ENCODE measurements at places on chromosomes 16 and 17. TPM values are rescaled to one million over a fixed set of nuclear protein-coding genes. Genes with fewer than 3 reads are reported as not detected.
A peak's percentile ranks its signal among the peaks of the same experiment; 100 is the strongest.

- no peak for DNase-seq
These were observed 84.2 kb downstream of the UTP18 start for GRCh38 chr17:51344532-51344931.

DNA sequence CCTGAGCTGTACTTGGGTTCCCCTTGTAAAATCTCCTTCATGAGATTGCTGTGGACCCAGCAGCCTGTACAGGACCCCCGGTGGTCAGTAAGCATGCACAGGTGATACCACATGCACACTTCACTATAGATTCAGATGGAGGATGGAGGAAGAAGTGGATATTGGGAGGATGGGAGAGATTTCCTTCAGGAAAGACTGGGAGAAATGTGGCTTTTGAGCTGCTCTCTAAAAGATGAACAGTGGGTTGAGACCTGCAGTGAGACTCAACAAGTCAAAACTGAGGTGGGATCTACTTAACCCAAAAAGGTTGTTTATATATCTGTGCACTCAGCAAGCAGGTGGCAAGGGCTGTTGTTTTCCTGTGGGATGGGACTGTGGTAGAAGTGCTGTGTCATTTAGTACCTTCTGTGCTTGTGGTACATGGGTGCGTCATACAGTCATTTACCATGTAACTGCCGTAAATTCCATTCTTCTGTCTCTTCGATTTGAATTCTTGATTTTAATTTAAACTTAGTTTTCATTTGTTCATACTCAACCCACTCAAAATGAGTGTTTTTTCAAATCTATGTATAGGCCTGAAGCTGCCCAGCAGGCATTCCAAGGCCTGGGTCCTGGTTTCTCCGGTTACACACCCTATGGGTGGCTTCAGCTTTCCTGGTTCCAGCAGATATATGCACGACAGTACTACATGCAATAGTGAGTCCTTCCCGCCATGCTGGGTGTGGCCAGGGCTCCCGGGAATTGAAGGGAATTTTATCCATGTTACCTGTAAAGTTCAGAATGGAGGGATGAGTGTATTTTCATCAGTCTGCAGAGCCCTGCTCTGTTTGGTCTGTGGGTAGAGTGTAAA is 6.9 kb downstream of the HERPUD1 start:
- DNase-seq = no peak

- no peak for DNase-seq
These were observed 9.3 kb downstream of the BPTF start for GRCh38 chr17:67834634-67835033.

DNA sequence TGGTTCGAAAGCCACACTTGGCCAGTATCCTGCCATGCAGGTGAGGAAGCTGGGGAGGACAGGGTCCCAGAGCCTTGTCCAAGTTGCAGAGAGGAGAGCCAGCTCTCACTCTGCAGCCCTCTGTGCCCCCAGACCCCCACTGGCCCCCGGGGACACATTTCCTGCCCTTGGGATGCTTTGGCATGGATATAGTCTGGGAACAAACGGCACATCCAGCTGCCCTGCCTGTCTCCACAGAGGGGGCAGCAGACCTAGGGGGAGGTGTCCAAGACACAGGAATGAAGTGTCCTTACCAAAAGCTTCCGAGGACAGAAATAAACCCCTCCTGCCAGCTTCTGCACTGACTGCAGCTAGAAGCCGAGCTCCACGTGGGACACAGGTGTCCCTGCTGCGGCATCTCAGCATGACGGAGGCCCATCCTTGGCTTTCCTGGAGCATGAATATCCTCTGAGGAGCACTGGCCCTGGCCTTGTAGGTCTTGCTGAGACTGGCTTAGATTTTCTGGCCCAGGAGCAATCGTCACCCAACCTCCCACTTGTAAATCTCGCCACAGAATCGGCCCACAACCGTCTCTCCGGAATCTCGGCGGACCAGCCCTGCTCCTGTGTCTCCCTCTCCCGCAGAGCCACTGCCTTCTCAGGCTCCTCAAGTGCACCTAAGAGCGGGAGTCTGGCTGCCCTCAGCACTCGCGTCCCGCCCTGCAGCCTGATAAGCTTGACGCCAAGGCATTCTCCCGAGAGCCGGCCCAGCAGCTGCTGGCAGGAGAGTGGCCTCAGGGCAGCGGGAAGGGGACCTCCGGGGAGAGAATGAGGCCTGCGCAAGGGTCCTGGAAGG is 1.1 kb upstream of the CAPN15 start:
- DNase-seq = peak; percentile 48

DNA sequence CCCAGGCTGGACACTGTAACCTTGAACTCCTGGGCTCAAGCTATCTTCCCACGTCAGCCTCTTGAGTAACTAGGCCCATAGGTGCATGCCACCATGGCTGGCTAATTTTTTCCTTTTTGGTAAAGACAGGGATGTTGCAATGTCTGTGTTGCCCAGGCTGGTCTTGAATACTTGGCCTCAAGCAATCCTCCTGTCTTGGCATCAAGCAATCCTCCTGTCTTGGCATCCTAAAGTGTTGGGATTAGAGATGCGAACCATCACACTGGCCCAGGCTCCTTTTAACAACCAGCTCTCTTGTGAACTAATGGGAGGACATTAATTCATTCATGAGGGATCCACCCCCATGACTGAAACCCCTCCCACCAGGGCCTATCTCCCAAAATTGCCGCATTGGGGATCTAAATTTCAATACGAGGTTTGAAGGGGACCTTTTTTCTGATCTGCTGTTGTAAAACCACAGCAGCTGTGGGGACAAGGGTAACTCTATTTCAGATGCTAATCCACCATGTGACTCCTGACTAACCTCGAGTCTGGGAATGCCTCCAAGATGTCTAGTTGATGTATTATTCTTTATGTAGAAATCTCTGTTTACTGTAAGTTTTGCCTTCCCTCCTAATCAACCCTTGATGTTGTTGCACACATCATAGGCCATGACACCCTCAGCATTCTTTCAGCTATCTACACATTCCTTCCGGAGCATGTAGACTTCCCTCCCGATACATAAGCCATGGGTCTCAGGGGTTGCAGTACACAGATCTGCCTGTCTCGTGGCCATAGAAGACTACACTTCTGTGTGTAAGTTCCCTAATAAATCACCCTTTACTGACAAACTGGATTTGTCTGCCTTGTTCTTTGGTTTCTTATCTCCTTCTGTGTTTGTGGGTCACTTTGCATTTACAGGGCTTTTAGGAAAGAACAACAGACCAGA is 37.6 kb downstream of the RNF112 start:
- DNase-seq = peak; percentile 98

- DNase-seq = no peak
These were observed 4.3 kb downstream of the LMF1 start for GRCh38 chr16:966505-966904.

DNA sequence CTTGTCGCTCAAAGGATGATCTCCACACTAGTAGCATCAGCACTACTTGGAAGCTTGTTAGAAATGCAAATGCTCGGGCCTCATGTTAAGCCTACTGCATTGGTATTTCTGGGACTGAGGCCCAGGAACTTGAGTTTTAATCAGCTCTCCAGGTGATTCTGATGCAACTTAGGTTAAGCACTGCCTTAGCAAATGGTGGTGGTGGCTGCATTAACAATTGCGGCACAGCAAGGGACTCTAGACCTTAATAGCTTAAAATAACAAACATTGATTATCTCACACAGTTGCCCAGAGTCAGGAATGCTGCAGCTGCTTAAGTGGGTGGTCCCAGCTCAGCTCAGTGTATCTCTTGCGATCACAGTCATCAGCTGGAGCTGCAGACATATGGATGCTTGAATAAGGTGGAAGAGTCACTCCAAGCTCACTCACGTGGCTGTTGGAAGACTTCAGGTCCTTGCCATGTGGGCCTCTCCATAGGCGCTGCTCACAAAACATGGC is 25.8 kb downstream of the HS3ST3A1 start:
- peak; percentile 79 for DNase-seq

DNA sequence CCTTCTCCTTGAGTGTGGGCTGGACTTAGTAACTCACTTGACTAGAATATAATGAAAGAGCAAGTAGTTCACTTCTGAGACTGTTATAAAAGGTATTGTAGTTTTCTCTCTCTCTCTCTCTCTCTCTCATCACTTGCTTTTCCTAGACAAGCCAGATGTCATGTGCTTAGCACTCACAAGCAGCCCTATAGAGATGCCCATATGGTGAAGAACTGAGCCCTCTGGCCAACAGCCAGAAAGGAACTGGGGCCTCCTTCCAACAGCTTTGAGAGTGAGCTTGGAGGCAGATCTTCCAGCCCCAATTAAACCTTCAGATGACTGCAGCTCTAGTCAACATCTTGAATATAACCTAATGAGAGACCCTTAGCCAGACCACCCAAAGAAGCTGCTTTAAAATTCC is 440.5 kb downstream of the GRIN2A start:
- no peak for DNase-seq

DNA sequence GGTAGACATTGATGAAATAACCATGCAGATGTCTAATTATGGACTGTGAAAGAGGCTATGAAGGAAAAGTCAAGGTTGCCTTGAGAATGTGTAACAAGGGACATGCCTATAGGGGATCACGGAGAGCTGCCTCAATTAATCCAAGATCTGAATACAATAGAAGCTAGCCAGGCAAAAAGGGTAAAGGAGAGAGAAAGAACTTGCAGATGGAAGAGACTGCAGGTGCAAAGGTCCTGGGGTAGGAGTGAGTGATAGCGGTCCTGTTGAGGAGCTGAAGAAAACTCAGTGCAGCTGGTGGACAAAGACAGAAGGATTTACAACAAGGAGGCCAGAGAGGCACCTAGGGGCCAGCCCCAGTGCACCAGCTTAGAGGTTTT is 15.9 kb upstream of the TNS4 start:
- no peak for DNase-seq

The NOD2 gene
- not detected for polyA plus RNA-seq

- no peak for DNase-seq
These were observed 133.3 kb downstream of the ZNF778 start for GRCh38 chr16:89350701-89351380.

- DNase-seq = peak; percentile 40
These were observed 47.7 kb upstream of the ZNF750 start for GRCh38 chr17:82887255-82888164.

DNA sequence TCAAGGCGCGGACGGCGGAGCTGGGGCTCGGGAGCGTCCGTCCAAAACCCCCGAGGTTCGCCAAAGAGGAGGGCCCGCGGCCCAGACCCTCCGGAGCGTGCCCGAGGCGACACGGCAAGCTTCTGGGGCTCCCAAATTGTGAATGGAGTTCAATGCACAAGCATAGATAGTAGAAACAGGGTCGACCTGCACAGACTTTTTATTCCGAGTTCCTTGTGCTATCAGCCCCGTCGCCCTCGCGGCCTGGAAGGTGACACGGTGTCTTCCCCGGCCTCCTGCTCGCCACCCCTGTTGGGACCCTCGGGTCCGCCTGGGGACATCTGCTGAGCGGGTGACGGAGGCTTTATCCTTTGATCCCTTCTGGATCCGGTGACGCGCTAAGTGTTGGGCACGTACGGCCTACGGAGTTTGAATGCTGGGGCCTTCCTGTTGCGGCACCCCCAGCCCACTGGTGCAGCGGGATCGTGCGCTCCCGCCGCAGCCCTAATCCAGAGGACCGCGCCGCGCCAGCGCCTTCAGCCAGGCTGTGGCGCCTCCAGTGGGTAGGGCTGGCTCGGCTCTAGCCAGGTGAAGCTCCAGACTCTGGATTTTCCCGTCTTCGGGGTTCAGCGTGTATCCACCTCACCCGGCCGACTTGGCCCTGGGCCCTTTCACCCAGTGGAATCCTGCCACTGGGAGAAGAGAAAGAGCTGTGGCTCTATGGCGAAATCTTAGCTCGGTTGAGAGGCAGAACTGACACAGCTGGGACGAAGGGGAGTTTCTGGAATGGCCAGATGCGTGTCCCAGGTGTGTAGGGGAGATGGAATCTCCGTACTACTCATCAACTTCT is 17.0 kb upstream of the NTN1 start:
- no peak for DNase-seq

The ATP2A1 gene
- polyA plus RNA-seq = 0.22 TPM

The RECQL5 gene
- polyA plus RNA-seq = 8.4 TPM

DNA sequence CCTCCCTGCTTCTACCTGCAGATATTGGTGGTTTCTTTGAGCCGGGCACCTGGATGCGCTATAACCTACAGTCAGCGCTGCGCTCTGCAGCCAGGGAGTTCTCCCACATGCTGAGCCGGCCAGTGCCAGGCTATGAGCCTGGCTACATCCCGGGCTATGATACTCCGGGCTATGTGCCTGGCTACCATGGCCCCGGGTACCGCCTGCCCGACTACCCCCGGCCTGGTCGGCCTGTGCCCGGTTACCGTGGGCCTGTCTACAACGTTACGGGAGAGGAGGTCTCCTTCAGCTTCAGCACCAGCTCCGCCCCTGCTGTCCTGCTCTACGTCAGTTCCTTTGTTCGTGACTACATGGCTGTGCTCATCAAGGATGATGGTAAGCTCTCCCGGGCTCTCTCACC is 13.2 kb downstream of the CNTNAP1 start:
- no peak for DNase-seq

DNA sequence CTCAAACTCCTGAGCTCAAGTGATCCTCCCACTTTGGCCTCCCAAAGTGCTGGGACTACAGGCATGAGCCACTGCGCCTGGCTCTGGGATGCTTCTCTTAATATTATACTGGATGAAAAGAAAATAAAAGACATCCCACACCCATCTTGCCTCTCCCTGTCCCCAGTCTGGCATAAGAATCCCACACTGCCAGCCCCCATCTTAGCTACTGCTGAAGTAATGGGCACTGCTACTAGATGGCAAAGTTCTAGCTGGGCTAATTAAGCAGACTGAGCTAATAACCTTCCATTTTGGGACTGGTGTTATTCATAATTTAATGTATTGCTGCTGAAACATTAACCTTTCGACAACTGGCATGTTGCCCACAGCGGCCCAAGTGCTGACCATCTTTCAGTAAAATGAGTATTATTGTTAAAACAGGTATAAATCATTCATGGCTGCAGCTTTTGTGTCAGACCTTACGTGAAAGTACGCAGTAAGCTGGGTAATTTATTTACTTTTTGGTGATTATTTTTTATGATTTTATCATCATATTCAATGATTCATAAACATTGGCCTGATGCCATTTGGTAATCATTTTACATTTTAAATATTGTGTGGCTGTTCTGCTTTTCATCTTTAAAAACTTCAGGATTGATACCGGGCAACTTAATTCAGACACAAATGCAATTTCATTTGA is 47.4 kb upstream of the ZFHX3 start:
- DNase-seq = no peak

GRCh38 chr17:35050170-35050569 is 13.3 kb downstream of the RFFL start:
- no peak for DNase-seq

GRCh38 chr17:57278740-57279387 is 22.5 kb downstream of the MSI2 start:
- DNase-seq = no peak

GRCh38 chr17:8667421-8667820 is 36.9 kb upstream of the MYH10 start:
- DNase-seq = no peak
